Right atrium auricular region (tissue), 2 donors: ENCODE measurements at places on chromosomes 7 and 10. TPM values are rescaled to one million over a fixed set of nuclear protein-coding genes. Genes with fewer than 3 reads are reported as not detected.

DNA sequence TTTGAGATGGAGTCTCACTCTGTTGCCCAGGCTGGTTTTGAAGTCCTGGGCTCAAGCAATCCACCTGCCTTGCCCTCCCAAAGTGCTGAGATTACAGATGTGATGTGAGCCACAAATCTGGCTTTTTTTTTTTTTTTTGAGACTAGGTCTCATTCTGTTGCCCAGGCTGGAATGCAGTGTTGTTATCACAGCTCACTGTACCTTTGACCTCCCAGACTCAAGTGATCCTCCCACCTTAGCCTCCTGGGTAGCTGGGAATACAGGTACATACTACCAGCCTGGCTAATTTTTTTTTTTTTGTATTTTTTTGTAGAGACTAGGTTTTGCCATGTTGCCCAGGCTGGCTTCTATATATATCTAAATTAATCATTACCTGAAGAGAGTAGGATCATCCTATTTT is 62.4 kb downstream of the HIF1AN start:
- no peak overlapping the region for H3K27ac ChIP-seq
- no peaks in the 10 kb centered on the region for H3K36me3 ChIP-seq
- DNase-seq: no peak
- H3K27me3 ChIP-seq: no peaks in the 10 kb centered on the region
- H3K4me3 ChIP-seq: no peak overlapping the region
- no peaks in the 10 kb centered on the region for H3K4me1 ChIP-seq

DNA sequence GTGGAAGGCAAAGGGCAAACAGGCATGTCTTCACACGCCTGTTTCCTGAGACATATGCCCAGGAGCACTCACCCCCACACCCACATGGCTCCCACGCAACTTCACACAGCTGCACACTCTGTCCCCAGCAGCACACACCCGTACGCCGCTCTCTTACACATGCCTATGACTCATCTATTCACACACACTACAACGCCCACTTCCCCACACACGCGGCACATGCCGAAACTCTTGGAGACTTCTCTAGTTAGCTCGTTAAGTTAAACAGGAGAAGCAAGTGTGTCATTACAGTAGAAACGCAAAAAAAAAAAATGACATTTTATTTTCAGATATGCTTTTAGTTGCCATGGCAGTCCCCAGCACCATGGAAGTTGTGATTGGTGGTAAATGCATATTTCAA is 6.7 kb downstream of the CALN1 start:
- no peaks in the 10 kb centered on the region for H3K4me1 ChIP-seq
- no peaks in the 10 kb centered on the region for H3K27me3 ChIP-seq

DNA sequence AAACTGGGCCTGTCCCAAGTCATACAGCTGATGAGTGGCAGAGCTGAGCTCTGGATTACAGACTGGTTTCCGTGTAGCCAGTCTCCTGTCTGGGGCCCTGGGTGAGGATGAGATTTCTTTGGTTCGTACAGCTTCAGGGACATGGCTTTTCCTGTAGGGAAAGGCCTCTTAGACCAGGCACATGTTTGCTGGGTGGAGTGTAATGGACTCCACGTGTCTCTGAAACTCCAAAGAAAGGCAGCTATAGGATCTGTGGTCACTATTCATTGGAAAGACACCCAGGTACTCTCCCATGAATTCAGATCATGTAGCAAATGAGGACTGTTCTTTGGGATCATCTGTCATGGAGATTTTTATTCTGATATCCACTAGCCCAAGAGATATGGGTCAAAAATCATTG is 2.4 kb downstream of the HABP2 start:
- H3K4me1 ChIP-seq: peaks cover 15% of the 10 kb centered on the region
- no peak overlapping the region for H3K4me3 ChIP-seq
- no peaks in the 10 kb centered on the region for H3K27me3 ChIP-seq

MRPS24 gene
- 171 TPM for total RNA-seq

GRCh38 chr7:74412056-74412455 is 41.6 kb upstream of the GTF2IRD1 start:
- H3K27me3 ChIP-seq: no peaks in the 10 kb centered on the region
- no peaks in the 10 kb centered on the region for H3K4me1 ChIP-seq
- H3K4me3 ChIP-seq: no peak overlapping the region
- no peaks in the 10 kb centered on the region for H3K36me3 ChIP-seq

MRC1 gene
- 26.0 TPM for total RNA-seq

GRCh38 chr10:132602614-132603013 is 65.0 kb downstream of the INPP5A start:
- H3K27me3 ChIP-seq: no peaks in the 10 kb centered on the region
- DNase-seq: no peak
- H3K4me1 ChIP-seq: no peaks in the 10 kb centered on the region
- no peak overlapping the region for H3K4me3 ChIP-seq
- H3K27ac ChIP-seq: no peak overlapping the region
- no peaks in the 10 kb centered on the region for H3K36me3 ChIP-seq

ITGA8 gene
- 4.9 TPM for total RNA-seq

- H3K36me3 ChIP-seq: no peaks in the 10 kb centered on the region
- H3K4me1 ChIP-seq: no peaks in the 10 kb centered on the region
- H3K27me3 ChIP-seq: no peaks in the 10 kb centered on the region
- no peak overlapping the region for H3K27ac ChIP-seq
Measured at GRCh38 chr7:138396251-138397070, 63.6 kb upstream of the TRIM24 start.

FAM25G gene
- total RNA-seq: not detected

DNA sequence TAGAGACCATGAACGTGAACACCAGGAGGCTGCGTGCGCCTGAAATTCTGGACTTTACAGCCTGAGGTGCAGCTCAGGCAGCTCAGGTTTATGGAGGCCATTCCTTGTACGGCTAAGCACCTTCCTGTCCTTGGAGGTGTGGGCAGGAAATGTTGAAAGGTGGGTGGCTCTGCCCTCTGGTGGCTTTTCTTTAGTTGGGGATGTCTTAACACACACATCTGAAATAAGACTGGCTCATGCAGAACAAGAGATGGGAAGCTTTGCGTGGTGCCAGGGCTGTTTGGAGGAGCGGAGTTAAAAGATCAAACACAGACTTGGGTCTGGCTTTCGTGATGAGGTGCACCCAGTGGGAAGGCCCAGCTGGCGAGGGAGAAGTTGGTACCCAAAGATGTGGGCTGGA is 64.1 kb downstream of the DOCK1 start:
- H3K4me3 ChIP-seq: no peak overlapping the region
- peaks cover 12% of the 10 kb centered on the region for H3K4me1 ChIP-seq
- H3K36me3 ChIP-seq: no peaks in the 10 kb centered on the region
- no peaks in the 10 kb centered on the region for H3K27me3 ChIP-seq
- DNase-seq: peak; percentile 55

SFTPA1 gene
- total RNA-seq: not detected

OR2A7 gene
- 0.94 TPM for total RNA-seq

GRCh38 chr7:25716421-25716820 is 435.6 kb upstream of the NFE2L3 start:
- H3K4me1 ChIP-seq: no peaks in the 10 kb centered on the region
- no peaks in the 10 kb centered on the region for H3K27me3 ChIP-seq
- no peak overlapping the region for H3K27ac ChIP-seq
- DNase-seq: no peak
- no peaks in the 10 kb centered on the region for H3K36me3 ChIP-seq
- H3K4me3 ChIP-seq: no peak overlapping the region

DNA sequence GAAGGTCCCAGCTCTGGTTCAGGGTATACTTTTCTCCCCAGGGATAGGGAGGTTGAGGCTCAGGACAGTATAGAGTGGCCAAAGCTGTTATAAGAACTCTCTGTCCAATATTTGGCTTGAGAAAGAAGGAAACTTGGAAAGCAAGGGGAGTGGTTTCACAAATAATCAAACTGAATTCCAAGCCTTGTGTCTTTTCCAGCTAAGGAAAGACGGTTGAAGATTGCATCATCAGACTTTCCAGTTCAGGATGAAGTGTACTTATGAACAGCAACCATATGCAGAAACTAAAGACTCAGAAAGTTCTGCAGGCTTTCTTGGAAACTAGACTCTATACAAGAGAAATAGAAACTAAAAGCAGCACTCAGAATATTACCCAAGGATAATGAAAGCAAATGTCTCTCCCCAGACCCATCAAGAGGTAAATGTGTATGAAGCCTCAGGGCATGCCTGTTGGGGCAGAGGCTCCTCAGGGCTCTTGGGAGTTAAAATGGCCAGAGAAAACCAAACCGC is 46.4 kb downstream of the RAMP3 start:
- H3K36me3 ChIP-seq: no peaks in the 10 kb centered on the region
- no peak for DNase-seq
- peak overlapping the region; percentile 40 for H3K4me3 ChIP-seq
- H3K27me3 ChIP-seq: no peaks in the 10 kb centered on the region
- H3K4me1 ChIP-seq: peaks cover 12% of the 10 kb centered on the region

DNA sequence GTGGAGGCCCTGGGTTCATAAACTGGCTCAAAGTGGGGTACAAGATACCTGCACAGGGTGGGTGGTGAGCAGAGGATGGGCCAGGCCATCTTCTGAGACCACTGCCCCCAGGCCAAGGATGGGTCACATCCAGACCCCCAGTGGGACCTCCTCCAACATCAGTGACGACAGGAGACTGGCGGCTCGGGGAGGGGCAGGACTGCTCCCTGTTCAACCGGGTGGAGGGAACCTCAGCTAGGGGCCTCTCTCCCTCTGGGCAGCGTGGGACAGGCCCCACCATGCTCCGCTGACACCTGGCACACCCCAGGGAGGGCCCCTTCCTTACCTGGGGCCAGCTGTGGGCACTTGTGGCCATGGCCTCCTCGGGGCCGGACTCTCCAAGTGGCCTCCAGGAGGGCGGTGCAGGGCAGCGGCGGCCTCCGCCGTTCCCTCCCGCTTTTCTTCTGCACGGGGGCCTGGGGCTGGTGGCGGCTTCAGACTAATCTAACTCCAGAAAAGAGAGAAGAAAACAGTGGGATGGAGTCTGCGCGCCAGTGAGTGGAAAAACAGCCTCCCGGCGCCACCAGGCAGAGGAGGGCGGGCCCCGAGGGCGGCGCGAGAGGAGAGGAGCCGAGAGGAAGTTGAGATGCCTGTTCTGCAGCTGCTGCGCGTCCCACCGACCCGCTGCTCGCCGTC is at the start of gene CALHM2:
CALHM2 (minus strand) TSS at position 540 of the 675 bp plus-strand sequence. CDS start 2,429 bp downstream, outside the sequence.
- peak within 1 kb of the TSS; percentile 74 for H3K4me3 ChIP-seq
- no peaks in the 10 kb centered on the region for H3K4me1 ChIP-seq
- no peaks in the 10 kb centered on the region for H3K27me3 ChIP-seq
- peaks cover 22% of the 10 kb centered on the region for H3K36me3 ChIP-seq

GSAP gene
- total RNA-seq: 6.4 TPM

DNA sequence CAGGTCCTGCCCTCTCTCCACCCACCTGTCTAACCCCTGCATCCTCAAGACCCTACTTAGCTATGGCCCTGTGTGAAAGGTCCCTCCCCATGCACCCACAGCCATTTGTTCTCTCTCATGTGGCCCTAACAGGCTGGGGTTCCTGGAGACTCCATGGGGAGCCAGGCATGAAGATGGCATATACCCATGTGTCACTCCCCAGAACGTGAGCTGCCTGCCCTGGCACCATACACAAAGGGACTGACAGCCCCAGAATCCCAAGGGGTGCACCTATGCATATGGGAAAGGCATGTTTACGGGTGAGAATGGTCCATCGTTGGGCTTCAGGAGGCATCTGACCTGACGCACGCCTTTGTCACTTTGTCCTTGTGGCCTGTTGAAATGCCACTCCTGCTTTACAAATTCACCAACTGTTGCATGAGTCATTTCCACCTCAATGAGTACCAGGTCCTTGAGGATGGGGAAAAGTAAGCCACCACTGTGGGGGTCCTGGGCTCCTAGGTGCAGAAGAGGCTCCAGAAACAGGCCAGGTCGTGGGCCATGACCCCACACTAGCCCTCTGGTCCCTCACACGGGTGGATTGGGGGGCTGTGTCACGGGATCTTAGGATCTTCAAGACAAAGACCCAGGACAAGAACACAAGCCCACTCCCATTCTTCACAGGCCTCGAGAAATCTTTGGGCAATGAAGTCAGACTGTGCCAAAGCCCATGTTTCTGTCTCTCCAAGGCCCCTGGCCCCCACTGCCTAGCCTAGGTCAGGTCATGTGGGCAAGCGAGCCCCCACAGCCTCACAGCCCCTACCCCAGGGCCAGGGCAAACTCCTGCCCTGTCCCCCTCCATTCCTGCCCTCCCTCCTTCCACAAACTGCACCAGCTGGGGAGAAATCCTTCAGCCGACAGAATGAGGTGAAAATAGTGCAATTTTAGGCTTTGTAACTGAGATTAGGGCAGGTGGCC is 8.6 kb downstream of the GPRIN2 start:
- H3K27ac ChIP-seq: no peak overlapping the region
- H3K4me3 ChIP-seq: no peak overlapping the region
- no peaks in the 10 kb centered on the region for H3K27me3 ChIP-seq
- H3K4me1 ChIP-seq: no peaks in the 10 kb centered on the region
- H3K36me3 ChIP-seq: no peaks in the 10 kb centered on the region
- no peak for DNase-seq

DNA sequence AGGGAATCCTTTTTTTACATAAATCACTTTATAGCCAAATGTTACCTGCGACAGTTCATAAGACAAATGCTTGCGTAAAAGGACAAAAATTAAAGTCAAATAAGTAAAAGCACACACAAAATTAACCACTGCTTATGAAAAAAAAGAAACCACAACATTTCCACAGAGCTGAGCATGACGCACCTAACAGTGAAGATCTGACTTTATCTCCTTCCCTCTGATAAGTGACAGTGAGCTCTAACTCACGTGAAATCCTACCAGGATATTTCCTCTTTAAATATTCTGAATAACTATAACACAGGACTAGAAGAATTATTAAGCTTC is 225.5 kb downstream of the SFMBT2 start:
- no peak overlapping the region for H3K4me3 ChIP-seq
- no peak overlapping the region for H3K27ac ChIP-seq
- DNase-seq: no peak
- no peaks in the 10 kb centered on the region for H3K4me1 ChIP-seq

MMD2 gene
- total RNA-seq: not detected

DNA sequence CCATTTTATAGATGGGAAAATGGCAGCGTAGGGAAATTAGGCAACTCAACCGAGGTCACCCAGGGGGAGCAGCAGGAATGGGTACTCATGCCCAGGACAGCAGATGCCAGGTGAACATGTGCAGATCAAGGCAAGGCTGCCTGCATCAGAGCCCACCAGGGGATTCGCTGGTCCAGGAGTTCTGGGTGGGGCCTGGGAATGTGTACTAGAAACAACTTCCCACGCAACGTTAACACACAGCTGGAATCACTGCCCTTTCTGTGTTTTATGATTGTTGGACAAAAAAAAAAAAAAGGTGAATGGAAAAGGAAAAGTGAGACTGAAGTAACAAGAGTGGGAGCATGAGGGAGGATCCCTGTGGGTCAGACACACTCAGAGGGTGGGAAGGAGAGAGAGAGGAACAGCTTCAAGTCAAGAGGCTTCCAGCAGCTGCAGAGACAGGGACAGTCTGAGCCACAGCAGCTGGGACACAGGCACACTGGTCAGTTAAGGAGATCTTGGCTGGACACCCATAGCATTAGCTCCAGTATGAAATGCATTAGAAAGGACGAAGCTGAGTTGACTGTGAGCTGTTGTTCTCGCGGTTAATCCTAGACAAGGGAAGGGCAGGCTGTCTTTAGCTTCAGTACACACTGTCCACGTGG is 187.9 kb upstream of the INHBA start:
- no peaks in the 10 kb centered on the region for H3K27me3 ChIP-seq
- DNase-seq: no peak
- peak overlapping the region; percentile 29 for H3K27ac ChIP-seq
- no peaks in the 10 kb centered on the region for H3K4me1 ChIP-seq
- no peaks in the 10 kb centered on the region for H3K36me3 ChIP-seq
- H3K4me3 ChIP-seq: no peak overlapping the region

GRCh38 chr7:123977081-123977480 is 52.0 kb downstream of the SPAM1 start:
- no peaks in the 10 kb centered on the region for H3K27me3 ChIP-seq
- no peak overlapping the region for H3K4me3 ChIP-seq
- DNase-seq: no peak
- no peaks in the 10 kb centered on the region for H3K36me3 ChIP-seq
- peaks cover 5% of the 10 kb centered on the region for H3K4me1 ChIP-seq

- H3K4me1 ChIP-seq: peaks cover 38% of the 10 kb centered on the region
- no peak overlapping the region for H3K4me3 ChIP-seq
- no peaks in the 10 kb centered on the region for H3K36me3 ChIP-seq
- H3K27ac ChIP-seq: peak overlapping the region; percentile 92
Measured at GRCh38 chr10:119025776-119026175, 3.7 kb upstream of the NANOS1 start.
